Mammary epithelial cell (primary cell): ENCODE measurements at places on chromosomes 11 and 22.

GRCh38 chr11:114169321-114169749 is 109.8 kb downstream of the ZBTB16 start:
- no peak for DNase-seq

DNA sequence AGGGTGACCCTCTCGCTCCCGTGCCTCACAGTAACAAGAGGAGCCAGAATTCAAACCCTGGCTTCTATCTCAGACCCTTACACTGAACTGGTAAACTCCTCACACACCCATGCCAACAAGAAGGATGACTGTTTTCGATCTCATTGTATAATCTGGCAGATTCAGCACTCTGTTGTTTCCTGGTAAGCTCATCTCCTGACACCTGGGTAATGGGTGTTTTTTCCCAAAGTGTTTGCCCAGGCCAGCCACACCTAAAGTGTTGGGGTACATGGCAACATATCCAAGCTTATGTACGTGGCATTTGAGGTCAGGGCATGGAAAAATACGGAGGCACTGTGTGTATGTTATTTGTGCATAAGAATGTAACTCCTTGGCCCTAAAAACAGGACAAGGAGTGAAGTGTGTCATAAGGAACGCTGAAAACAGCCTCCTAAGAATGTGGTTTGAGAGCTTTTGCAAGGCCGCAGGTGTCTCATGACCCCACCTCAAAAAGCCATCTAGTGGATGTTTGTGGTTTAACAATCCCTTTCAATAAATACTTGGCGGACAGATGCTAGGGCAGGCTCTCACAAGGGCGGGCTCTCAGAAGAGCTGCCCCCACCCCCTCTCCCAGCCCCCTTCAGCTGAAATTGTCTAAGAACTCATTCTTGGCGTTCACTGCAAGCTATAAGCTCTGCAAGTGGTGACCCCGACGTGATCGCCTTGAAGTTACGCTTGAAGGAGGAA is at the start of gene MS4A15:
MS4A15 (plus strand) TSS at position 561 of the 726 bp plus-strand sequence. CDS start 6,867 bp downstream, outside the sequence.
- peak; percentile 36 for DNase-seq

- no peak for DNase-seq
Observed at GRCh38 chr22:49765091-49765771, 62.4 kb downstream of the BRD1 start.

GRCh38 chr11:32152216-32152615 is 61.3 kb downstream of the RCN1 start:
- DNase-seq, result no peak

DNA sequence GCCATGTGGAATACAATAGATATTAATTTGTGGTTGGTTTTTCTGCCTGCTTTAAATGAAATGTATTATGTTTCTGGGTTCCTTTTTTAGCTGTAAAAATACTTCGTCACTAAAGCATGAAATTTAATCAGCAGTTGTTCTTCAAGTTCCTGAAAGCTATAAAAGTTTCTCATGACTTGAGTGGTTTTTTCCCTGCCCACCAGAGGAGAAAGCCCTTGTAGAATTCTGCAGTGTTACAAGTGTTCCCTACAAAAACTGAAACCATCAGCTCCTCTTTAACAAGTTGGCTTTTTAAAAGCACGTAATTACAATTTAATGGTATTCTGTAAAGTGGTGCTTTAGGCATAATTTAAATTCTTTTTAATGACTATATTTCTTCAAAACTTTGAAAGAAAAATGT is 56.2 kb downstream of the PANX1 start:
- no peak for DNase-seq

- no peak for DNase-seq
Observed at GRCh38 chr11:36296884-36297543, 926 bp downstream of the PRR5L start.

DNA sequence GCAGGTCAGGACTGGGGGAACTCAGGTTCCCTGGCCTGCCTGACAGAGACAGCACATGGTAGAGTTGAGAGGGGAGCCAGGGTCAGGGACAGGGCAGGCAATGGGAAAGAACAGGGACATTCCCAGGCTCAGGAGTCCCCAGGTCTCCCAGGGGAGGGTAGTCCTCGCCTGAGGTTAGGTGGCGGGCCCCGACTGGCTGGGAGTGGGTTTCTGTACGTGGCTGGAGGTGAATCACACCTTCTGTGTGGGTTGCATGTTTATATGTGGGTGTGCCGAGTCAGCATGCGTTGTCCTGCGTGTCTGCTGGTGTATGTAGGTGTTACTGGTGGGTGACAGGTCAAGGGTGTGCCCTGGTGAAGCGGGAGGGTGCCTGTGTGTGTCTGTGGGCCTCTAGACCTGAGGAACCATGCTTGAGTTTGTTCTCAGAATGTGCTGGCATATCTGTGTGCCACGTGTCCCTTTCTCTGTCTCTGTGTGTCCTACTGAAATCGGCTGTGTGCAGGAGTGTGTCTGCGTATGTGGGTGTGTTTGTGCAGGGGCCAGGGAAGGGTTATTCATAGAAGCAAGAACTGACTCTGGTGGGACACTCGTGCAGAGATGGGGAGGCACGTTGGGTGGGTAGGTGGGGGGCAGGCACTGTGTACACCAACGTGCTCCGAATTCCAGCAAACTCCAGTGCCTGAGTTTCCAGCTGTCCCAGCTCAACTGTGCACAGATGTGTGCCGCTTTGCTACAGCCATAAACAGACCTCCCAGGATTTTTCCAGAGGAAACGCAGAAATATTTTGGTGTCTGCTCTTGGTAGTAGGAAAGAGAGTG is 23.8 kb upstream of the OAF start:
- peak; percentile 93 for DNase-seq

GRCh38 chr11:33694346-33695050 is 6.1 kb downstream of the C11orf91 start:
- DNase-seq, result no peak

DNA sequence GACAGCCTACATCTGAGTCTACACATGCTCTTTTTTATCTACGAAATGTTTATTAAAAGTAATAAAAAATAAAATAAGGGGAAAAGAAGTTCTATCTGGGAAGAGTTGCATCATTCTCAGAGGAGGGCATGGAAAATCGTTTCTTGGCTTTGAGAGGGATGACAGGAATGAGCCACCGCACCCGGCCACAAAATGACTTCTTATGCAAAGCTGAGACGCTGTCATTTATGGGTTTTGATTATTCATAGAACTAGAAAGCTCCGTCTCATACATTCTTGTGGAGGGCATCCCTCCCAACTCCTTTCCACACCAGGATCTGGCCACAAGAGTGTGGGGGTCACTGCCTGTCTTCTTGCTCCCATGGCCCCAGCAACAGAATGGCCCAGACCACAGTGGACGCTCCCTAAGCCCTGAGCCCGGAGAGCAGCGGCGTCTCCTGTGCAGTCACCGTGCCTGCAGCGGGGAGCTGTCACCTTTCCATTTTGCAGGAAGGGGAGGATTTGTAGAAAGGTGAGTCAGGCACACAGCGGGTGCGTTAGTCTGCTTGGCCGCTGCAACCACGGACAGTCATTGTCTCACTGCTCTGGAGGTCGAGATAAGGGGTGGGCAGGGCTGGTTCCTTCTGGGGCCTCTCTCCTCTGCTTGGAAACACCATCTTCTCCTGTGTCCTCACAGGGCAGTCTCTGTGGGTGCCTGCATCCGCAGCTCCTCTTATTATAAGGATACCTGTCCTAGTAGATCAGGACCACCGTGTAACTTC is 1388.7 kb downstream of the BRD1 start:
- DNase-seq, result no peak

DNA sequence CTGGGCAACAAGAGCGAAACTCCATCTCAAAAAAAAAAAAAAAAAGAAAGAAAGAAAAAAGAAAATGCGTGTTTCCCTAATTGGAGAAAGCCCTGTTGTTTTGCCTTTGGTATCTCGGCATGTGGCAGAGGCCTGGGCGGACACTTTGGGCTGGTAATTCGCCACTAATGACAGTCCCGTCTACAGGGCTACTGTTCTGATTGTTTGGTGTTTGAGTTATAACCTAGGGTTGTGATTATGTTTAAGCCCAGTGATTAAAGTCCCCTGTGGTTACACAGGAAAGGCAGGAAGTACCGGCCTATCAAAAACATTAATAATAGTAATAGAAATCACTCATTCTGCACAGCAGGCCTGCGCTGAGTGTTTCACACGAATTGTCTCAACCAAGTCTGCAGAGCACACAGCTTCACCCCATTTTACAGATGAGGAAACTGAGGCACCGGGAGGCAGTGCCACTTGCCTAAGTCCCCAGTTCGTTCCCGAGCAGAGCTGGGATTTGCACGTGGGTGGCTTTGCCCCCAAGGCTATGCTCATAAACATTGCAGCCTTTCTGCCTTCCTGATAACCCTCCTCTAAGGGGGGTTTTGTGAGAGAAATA is 39.1 kb upstream of the GRAMD4 start:
- DNase-seq, result no peak

DNA sequence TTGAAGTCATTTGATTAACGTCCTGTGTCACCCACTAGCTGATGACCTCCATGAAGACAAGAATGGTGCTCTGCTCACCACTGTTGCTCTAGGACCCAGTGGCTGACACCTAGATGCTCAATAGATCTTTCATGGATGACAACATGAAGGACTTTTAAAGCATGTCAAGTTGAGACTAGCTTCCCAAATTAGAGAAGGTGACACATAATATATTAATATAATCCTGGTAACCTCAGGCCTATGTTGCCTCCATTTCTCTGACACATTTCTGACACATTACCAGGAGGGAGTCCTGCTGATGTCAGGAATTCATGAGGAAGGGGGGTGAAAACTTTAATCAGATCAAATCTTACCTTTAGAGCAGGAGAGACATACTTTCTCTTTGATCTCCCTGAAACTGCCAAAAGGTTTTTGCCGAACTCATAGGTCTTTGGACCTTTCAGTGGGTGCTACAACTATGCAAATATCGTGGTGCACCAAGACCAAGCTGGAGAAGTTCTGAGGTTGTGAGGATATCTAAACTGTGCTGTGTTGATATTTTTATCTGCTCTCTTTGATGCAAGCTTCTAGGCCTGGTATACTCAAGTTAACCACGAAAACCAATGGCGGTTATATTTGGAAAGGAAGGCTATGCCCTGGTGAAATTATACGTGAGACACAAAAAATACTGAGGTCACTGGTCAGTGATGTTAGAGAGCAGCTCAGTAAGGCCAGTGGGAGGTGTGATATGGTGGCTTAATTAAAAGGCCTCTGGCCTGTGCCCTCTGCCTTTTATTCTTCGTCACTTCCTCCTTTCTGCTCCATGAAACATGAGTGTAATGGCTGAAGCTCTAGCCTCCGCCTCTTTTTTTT is 13.2 kb upstream of the AMPD3 start:
- DNase-seq, result no peak

DNA sequence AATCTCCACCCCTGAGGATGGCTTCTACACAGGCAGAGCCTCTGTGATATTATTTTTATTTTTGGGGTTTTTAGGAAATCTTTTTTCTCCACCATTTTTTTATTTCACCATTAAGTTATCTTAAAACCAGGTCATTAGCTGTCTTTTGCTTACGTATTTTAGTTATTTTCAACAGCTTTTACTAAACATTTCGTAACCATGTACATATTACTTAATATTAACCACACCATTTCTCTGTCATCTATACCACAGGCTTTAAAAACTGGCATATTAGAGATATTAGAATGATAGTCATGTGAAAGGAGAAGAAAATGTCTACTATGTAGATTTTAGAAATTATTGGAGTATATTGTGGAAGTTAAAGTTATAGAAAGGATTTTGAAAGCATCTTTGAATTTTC is 37.4 kb downstream of the YAP1 start:
- no peak for DNase-seq

DNA sequence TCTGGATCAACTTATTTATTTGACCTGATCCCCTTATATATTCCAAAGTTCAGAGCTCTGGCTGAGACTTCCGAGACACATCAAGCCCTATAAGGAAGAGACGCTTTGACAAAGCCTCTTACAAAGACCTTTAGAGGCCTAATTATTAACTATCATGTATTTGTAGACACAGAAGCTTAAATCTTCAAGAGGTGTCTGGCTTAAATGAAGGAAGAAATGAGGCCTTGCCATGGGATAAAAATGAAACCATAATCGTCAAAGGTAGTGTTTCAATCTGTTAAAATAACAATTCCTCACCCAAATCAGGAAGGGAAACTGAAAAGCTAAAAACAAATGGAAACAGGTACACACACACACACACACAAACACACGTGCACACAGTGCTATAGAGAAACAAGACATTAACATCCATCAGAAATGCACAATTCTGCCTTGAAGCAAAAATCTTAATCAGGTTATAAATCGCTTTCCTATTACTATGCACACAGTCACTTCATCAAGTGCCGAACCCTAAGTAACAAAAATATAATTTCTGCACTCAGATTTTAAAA is 50.2 kb downstream of the PITPNB start:
- no peak for DNase-seq

DNA sequence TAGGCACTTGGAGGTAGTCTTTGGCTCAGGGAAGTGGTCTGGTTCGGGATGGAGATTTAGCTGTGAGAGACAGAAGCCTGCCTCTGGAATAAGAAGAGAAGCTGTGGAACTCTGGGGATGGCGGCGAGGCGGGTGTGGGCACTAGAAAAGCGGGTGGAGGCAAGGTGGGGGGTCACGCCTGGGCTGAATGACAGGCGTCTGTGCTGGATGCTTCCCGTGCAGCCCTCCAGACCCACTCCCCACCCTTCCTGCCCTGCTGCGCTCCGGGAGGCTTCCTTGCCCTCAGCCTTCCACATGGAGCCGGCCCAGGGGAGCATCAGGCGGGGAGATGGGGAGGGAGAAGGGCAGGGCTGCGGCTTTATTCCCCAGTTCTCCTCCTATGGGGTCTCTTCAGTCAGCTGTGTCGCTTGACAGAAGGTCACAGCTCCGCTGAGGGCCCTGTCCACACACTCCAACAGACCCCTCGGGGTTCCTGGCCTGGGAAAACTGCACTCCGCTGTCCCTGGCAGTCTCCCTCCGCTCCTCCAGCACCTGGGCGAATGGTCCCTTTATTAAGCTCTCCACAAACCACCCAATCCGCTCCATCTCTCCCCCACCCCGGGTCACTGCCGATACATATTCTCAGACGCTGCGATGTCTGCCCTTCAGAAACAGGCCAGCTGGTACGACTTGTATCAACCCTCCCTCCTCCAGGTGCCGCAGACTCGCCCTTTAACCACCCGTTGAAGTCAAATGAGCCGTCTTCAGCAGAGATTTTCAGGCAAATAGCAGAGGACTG is 6.2 kb downstream of the DNAJB13 start:
- DNase-seq, result no peak

GRCh38 chr11:2564588-2565425 is 120.0 kb downstream of the KCNQ1 start:
- DNase-seq, result no peak

DNA sequence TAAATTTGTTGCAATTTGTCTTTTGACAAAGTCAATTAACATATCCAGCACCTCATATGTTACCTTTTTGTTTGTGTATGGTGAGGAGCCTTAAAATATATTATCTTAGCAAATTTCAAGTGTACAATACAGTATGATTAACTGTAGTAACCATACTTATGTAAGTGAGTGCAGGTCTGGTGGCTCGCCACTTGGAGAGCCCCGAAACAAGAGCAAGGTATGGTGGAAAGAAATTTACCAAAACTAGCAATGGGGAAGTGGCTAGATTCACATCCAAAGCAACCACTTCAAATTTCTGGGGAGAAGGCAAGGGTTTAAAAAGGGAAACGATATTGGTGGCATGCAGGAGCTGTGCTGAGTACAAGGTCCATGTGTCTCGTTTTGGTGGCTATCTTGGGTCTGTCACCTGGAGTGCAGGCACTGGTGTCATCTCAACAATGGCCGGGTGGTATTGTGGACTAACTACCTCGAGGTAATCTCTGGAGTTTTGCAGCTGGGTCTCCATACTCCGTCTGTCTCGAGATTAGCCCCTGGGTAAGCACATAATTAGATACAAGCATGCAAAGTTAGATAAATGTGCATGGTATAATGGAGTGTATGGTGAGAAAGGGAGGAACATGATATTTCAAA is 8.2 kb upstream of the FNBP4 start:
- no peak for DNase-seq
